ENCODE measurements at places on chromosomes 6 and 20. TPM values are rescaled to one million over a fixed set of nuclear protein-coding genes. Genes with fewer than 3 reads are reported as not detected.

HSPA12B gene
- total RNA-seq = 0.45 TPM

HEY2 gene
- total RNA-seq = not detected

GRIK2 gene
- 0.15 TPM for total RNA-seq

SLPI gene
- total RNA-seq = not detected

HTR1E gene
- not detected for total RNA-seq

CST2 gene
- total RNA-seq = not detected

KIF6 gene
- total RNA-seq = 0.17 TPM

KHDC1L gene
- not detected for total RNA-seq

CNR1 gene
- total RNA-seq = 0.45 TPM

Data from bronchus fibroblast of lung (primary cell).